Posterior cingulate gyrus (tissue), 11 donors: ENCODE measurements at places on chromosomes 5 and 9.
A peak's percentile ranks its signal among the peaks of the same experiment; 100 is the strongest.

DNA sequence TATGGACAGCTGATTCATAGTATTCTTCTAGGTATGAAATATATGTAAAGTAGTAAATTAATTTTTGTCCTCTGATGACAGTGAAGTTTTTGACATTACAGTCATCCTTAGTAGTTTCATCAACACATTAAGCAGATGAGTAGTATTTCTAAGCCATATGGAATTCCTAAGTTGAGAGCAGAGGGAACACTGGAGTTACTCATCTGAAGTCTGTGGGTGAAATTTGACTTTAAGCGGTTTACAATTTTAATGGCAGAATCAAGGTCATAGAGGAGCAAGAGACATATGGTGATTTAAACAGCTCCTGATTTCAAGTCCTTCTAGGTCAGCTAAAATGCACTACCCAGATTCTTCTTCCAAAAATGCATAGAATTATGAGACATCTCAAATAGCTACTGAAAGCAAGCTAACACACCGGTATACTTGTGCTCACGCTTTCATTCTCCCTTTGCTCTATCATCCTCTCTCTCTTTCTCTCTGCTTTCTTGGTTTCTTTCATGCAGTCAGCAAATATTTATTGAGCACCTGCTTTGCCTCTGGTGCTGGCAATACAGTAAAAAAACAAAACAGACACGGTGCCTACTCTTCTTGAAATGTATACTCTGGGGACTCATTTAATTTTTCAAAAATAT is 235.9 kb downstream of the FER start:
- no peak for DNase-seq

- peak; percentile 27 for DNase-seq
Observed at GRCh38 chr5:133287500-133287899, 235.7 kb downstream of the HSPA4 start.

GRCh38 chr5:154395407-154396106 is 50.2 kb upstream of the SAP30L start:
- peak; percentile 69 for DNase-seq

DNA sequence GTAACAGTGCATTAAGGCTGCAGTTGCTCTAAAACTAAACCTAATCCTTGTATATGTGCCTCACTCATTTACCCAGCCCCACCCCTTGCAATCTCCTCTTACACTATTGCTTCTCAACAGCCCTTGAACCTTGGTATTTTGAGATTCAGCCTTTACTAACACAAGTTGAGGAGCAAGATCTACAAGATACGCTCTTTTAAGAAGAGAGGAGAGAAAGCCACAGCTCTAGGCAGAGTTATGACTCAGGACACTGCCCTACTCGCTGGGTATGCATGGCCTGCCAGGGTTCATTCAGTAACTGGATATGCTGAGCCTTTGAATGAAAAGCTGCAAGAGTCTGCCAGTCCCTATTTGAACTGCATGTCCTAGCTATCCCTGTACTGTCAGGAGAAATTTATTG is 219.5 kb downstream of the PCSK5 start:
- DNase-seq, result no peak

GRCh38 chr5:36017622-36018021 is 26.4 kb upstream of the UGT3A1 start:
- no peak for DNase-seq

- DNase-seq, result peak; percentile 75
Observed at GRCh38 chr9:72362680-72363139, 2.3 kb downstream of the ZFAND5 start.

DNA sequence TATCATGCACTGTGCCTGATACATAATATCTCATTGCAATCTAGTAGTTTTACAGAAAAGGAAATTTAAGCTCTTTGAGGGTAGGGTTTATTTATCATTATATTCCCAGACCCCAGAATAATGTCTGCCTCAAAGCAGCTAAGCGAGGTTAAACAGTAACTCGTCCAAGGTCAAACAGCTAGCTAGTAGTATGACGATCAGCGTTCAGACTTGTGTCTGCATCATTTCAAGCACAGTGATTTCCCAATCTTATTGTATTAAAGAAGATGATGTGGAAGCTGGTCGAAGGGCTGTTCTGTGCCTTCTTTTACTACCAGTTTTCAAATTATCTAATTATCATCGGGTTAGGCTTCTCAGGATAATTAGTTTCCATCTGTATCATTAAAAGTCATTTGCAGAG is 55.1 kb upstream of the NFIB start:
- no peak for DNase-seq

- no peak for DNase-seq
Observed at GRCh38 chr5:135493406-135494180, 41.4 kb upstream of the TIFAB start.

DNA sequence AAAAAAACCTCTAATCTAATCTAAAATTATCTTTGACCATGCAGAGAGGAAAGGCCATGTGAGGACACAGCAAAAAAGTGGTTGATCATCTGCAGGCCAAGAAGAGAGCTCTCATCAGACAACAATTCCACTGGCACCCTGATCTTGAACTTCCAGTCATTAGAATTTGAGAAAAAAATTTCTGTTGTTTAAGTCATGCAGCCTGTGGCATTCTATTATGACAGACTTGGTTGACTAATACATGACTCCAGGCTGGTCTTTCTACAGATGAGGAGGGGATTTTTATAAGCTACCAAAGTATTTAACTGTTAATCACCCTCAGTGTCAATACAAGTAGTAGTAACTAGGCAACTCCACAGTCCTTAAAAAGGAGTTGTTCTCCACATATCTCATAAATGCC is 358.5 kb upstream of the RGMB start:
- DNase-seq, result no peak

- DNase-seq, result no peak
Observed at GRCh38 chr5:76325876-76326491, 77.1 kb upstream of the IQGAP2 start.

DNA sequence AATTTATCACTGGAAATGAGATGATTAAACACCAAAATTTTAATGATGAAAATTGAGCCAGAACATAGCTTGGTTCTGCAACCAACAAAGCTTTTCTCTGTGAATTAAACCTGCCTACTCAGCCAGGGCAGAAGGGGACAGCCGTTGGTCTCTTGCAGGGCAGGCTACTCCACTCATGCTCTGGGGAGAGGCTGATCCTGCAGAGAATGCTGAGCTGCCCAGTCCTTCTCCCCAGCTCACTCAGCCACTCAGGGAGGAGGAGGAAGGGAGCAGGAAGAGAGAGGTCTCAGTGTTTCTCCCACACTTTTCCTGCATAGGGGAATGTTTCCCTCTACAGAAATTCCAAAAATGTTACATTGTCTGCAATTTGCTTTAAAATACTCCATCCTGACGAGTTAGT is 40.4 kb upstream of the HMHB1 start:
- DNase-seq, result no peak

GRCh38 chr9:107721705-107722245 is 232.2 kb upstream of the KLF4 start:
- DNase-seq, result no peak

DNA sequence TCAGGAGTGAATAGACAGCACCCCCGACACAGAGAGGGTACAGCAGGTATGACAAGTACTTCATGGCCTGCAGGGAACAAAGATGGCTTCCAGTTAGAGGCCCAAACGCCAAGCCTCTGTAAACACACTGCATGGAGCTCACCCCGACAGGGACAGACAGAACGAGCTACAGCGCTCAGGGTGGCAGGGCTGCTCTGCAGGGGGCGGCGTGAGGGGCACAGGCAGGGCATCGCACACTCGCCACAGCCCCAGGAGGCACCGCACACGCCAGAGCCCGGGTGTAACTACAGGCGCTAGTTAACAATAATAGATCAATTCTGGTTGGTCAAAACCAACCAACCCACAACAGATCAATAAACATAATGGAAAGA is 21.1 kb downstream of the CLPTM1L start:
- DNase-seq, result no peak

GRCh38 chr5:132235340-132235739 is 7.7 kb upstream of the P4HA2 start:
- DNase-seq, result no peak

DNA sequence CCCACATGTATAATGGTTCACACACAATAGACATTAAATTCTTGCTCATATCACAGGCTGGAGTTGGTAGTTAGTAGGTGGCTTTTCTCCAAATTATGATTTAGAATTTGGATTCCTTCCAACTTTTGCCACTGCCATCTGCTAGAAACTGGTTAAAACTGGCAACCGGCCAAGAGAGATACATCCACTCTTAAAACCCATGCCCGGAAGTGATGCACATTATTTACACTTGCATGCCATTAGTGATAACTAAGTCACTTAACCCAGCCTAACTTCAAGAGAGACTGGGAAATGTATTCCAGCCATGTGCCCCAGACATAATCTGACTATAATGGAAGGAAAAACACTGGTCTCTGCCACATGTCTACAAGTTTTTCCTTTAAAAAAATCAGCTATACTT is 395.7 kb upstream of the SEMA6A start:
- DNase-seq, result no peak

GRCh38 chr5:119743927-119744326 is 114.6 kb downstream of the FAM170A start:
- DNase-seq, result no peak

DNA sequence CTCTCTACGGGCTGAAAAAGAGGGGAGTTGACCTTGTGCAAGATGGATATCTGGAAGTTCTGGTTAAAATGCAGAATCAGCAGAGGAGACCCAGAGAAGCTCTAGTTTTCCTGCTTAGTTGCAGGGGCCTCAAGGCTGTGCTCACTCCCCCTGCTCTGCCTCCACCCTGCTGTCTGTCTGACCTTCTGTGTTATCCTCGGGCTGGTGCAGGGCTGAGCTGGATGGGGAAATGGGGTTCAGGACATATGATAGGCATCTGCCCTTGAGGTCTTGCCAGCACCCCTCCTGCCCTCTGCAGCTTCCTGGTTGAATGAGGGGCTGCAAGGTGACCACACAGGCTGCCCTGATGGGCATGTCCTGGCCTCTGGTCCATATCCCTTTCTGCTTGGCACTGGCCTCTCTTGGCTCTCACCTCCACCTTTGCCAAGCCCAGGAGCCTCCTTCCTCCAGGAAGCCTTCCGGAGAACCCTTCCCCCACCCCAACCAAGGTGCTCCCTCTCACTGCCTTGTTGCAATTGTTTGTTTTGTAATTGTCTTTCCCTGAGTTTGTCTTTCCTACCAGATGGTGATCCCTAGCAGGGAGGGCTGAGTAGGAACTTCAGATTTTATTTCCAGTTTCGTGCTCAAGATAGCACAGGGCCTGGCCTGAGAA is 1.3 kb downstream of the TMEM268 start:
- no peak for DNase-seq

- DNase-seq, result no peak
Observed at GRCh38 chr5:148186248-148187003, 16.4 kb upstream of the SPINK6 start.

DNA sequence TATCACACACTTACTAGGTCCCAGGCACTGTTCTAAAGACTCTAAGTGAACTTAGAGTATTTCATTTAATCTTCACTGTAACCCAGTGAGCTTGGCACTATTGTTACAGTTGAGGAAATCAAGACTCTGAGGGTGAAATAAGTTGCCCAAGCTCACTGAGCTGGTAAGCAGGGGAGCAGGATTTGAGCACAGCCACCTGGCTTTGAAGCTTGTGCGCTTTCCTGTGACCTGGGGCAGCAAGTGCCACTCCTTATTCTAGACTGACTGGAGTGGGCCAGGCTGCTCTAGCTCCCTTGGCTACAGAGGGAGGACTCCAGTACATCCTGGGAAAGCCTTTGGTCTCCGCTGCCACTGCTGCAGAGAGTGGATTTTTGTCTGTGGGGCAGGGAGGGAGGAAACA is 50.0 kb downstream of the RGS3 start:
- no peak for DNase-seq

DNA sequence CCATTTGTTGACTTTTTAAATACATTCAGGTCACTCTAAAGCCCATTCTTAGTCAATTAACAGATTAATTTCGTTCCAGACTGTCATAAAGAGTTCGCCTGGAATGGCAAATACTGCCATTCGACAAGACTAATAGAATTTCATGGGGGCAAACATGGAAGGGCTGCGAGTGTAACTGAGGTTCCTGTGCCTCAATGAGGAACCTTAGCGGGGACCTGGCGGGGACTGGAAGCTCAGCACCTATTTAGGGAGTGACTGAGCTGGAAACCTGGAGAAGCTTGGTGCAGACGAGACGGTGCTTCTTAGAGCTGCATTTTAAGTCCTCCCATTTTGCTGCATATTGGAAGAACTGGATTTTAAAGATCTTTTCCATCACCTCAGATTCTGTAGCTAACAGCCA is 3.4 kb downstream of the VCAN start:
- no peak for DNase-seq

DNA sequence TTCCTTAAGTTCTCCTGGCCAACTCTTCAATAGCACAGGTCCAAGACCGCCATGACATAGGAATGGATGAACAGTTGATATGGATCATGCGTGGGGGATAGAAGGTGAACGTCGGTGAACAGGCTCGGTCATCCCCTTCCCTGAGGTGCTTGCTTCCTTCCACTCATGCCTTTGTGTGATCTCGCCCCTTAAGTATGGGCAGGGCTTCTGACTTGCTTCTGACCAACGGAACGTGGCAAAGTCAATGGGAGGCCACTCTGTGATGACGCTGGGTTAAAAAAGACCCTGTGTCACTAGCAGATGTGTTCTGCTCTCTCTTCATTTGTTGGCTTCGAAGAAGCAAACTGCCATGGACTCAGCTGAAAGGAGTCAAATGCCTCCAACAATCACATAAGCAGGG is 240.5 kb upstream of the TUT7 start:
- no peak for DNase-seq

GRCh38 chr5:180690562-180690961 is 41.2 kb upstream of the FLT4 start:
- no peak for DNase-seq

GRCh38 chr5:151002250-151002649 is 18.1 kb upstream of the GPX3 start:
- DNase-seq, result no peak

- DNase-seq, result no peak
Observed at GRCh38 chr9:109342878-109343277, 22.0 kb upstream of the EPB41L4B start.

DNA sequence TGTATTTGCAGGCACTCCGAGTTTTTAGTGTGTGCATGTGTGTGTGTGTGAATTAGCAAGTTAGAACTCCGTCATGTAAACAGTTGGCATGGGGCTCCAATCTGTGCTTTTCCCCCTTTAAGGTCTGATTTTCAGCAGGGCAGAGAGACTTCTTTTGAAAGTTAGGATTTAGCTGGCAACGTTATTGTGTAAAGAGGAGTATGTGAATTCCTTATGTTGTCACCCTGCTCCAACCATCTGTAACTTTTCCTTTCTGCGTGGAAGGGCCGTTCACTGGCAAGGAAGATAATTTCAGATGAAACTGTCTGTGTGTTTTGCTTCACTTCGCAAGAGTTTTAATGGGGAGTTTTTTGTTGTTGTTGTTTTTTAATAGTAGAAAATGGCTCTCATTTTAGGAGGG is 332 bp downstream of the SGCD start:
- no peak for DNase-seq
